Activated B cell treated with CpG ODN at 0.5 μM for 24 hours (primary cell): ENCODE measurements at places on chromosomes 2 and 18.

DNA sequence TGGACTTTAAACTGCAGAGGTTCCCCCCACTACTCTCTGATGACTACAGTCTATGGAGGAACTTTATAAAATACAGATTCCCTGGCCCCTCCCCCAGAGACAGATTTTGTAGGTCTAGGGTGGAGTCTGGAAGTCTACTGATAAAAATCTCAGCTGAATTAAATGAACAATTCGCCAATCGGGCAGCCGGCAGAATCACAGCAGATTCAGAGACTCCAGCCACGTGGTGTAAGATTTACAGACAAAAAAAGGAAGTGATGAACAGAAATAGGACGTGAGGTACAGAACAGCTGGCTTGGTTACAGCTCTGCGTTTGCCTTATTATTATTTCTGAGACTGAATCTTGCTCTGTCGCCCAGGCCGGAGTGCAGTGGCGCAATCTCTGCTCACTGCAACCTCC is 21.4 kb upstream of the MTA3 start:
- DNase-seq = no peak

DNA sequence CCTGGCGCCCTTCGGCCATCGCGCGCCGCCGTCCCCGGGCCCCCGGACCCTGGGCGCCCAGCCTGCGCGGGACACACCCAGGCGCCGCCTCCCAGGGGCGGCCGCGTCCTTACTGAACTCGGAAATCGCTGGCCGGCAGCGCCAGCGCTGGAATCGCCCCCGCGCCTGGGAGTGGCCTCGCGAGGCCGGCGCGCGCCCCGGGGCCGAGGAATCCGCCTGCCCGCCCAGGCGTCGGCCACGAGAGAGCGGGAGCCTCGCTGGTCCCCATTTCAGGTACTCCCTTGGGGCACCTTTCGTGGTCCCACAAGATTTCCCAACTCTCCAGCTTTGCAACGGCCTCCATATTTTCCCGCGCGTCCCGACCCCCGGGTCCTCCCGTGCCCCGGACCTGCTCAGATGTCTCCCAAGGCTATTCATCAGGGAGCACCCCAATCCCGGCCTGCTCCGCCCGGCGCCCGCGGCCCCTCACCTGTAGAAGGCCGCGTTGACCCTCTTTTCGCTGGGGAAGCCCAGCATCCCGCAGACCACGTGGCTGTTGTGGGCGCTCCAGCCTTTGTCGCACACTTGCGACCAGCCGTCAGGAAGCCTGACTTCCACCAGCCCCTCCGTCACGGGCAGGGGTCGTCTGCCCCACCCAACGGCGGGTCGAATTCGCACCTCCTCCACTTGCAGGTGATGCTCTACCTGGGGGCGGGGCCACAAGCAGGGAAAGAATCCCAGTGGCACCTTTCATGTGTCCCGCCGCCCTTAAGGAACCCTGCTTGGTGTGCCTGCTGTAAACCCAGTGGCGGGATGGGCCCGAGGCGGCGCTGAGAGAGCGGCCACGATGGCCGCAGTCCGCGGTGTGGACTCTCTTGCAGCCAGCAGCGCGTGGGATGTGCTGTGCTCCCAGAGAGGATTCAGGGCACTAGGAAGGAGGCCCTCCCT is 4.6 kb downstream of the LOXL3 start:
- DNase-seq = no peak

- DNase-seq = no peak
These were observed 55.6 kb upstream of the RBM44 start for GRCh38 chr2:237743024-237743423.

- no peak for DNase-seq
These were observed 32.3 kb downstream of the ST6GAL2 start for GRCh38 chr2:106853631-106854030.

GRCh38 chr18:63963615-63964256 is 6.1 kb upstream of the SERPINB8 start:
- no peak for DNase-seq

- no peak for DNase-seq
These were observed 443.9 kb downstream of the PID1 start for GRCh38 chr2:228827056-228827700.

- DNase-seq = no peak
These were observed 635 bp downstream of the SLC3A1 start for GRCh38 chr2:44275927-44276303.

GRCh38 chr18:6748241-6748640 is 18.7 kb downstream of the ARHGAP28 start:
- no peak for DNase-seq

DNA sequence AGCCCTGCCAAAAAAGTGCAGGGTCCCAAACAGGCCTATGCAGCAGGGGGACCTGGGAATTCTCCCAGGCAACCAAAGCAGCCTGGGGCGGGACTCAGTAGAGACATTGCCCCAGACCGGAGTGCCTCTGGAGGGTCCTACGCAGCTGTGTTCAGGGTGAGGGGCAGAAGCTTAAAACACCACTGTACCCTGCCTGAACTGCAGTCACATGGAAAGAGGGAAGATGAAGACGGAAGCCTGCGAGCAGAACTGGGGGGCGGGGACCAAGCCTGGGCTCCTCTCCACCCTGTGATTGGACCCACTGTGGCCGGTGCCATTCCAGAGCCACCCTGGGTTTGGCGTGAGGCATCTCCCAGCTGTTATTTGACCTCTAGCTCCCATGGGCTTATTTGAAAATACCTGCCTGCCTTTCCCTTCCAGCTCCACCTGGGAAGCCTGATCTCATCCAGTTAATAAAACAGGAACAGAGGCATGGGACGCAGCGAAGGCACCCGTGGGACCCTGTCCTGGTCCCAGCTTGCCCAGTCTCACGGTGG is 183.1 kb downstream of the SMAD2 start:
- no peak for DNase-seq

GRCh38 chr2:189628817-189629530 is 32.3 kb upstream of the ASNSD1 start:
- no peak for DNase-seq

GRCh38 chr2:151085181-151085611 is 176.5 kb downstream of the RBM43 start:
- no peak for DNase-seq

DNA sequence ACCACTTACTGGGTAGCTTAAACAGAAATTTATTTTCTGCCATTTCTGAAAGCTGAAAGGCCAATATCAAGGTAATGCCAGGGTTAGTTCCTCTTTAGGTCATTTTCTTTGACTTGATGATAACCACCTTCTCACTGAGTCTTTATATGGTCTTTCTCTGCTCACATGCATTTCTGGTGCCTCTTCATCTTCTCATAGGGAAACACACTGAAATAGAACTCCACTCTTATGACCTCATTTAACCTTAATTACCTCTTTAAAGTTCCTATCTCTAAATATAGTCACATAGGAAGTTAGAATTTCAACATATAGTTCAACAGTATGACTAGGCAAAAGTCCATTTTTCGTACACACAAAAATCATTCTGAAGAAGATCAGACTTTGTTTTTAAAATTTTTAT is 616.8 kb upstream of the VRK2 start:
- no peak for DNase-seq

DNA sequence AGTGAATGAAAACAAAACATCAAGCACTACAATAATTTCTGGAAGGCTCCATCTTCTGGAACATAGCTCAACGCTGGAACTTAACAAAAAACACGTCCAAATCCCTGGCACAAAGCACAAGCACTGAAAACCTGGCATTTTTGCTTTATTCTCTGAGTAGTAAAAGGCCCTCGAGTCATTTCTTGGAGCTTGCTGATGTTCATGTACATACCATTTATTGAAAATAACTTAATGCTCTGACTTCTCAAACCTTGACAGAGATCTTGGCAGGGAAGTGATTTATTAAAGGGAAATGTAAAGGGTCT is 76.5 kb upstream of the STK17B start:
- DNase-seq = no peak

DNA sequence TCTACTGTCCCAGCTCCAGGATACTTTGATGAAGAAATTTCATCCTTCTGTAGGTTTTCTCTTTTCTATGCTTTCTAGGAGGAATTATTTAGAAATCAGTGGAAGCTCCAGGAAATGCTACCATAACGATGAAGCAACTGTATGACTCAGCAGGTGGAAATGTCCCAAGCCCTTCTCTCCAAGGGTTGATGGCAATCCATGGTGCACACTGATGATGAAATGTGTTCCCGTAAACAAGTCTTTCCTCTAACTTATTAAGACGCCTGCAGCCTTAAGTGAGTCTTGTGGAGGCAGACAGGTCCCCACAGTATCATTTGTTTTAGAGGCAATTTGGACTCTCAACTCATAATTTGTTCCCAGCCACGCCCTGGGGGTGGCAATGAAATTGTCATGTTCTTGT is 777.6 kb upstream of the SOX11 start:
- DNase-seq = no peak

GRCh38 chr2:69386360-69386759 is 667 bp downstream of the GFPT1 start:
- DNase-seq = no peak

GRCh38 chr2:68784915-68785314 is 50.3 kb downstream of the ARHGAP25 start:
- no peak for DNase-seq

DNA sequence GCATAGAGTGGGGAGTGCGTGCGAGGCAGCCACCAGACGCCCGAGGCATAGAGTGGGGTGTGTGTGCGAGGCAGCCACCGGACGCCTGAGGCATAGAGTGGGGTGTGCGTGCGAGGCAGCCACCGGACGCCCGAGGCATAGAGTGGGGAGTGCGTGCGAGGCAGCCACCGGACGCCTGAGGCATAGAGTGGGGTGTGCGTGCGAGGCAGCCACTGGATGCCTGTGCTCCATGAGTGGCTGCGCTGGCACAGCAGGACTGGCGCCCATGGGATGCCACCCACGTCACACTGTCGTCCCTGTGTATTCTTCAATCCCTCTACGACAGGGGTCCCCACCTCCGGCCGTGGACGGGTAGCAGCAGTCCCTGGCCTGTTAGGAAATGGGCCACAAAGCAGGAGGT is 221.9 kb downstream of the HDAC4 start:
- DNase-seq = no peak

- no peak for DNase-seq
These were observed 28.2 kb downstream of the UBE2F start for GRCh38 chr2:237995036-237995435.

GRCh38 chr2:143503280-143503679 is 374.1 kb downstream of the ARHGAP15 start:
- DNase-seq = no peak

DNA sequence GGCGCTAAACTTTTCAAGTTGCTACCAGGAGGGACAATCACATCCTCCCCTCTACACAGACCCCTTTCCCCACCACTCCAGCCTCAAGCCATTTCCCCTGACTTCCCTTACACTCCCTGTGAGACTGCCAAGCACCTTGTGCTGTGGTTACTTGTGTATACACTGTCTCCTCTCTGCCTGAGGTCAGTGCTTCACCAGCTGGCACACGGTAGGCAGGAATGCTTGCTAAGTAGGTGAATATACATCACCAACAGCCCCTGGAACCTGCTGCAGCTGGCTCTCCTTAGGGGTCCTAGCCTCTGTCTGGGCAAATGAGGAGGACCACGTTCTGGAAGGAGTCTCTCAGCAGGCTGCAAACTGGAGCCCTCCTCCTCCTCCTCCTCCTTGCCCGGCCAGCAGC is 38.3 kb upstream of the ACAA2 start:
- DNase-seq = no peak

GRCh38 chr18:71304856-71305255 is 1016.0 kb downstream of the SOCS6 start:
- no peak for DNase-seq

DNA sequence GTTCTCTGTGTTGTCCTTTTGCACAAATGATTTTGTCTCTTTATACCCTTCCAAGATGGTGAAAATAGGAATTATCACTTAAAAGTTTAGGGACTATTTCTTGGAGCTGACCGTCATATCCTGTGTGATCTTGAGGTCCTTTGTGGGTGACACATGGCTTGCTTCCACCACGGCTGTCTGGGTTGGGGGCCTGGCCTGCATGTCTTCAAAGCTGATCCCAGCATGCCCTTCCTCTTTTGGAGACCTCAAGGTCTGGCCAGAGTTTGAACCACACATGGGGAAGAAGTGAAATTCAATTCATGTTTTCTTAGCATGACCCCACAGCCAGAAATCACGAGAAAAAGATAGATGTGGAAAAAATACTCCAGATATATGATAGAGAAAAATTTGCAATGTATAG is 14.0 kb downstream of the SFTPB start:
- DNase-seq = no peak

GRCh38 chr2:10613263-10613662 is 76.5 kb downstream of the NOL10 start:
- no peak for DNase-seq

- no peak for DNase-seq
These were observed 84.3 kb downstream of the ACOXL start for GRCh38 chr2:110816404-110817365.

- DNase-seq = no peak
These were observed 146.1 kb downstream of the HAUS1 start for GRCh38 chr18:46250084-46250811.

DNA sequence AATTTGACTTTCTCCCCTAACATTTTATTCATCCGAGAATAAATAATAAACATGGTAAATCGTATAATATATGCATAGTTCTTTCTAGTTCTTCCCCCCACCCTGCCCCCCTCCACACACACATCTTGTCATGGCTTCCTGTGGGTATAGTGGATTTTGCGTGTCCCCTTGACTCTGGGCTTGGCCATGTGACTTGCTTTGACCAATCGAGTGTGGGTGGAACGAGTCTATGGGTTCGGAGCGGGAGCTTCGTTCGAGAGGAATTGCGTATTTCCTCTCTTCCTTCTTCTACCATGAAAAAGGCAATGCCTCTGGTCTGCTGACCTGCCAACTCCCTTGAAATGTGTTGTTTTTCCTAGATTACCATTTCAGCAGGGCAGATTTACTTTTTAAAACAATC is 175.2 kb downstream of the LTBP1 start:
- DNase-seq = no peak

GRCh38 chr2:169002161-169002738 is 28.9 kb downstream of the ABCB11 start:
- DNase-seq = no peak

- DNase-seq = no peak
These were observed 104.2 kb downstream of the CCDC85A start for GRCh38 chr2:56287974-56288373.

GRCh38 chr18:35777039-35777438 is 195.4 kb upstream of the RMP24 start:
- no peak for DNase-seq

GRCh38 chr2:100653449-100654035 is 90.7 kb downstream of the PDCL3 start:
- no peak for DNase-seq

DNA sequence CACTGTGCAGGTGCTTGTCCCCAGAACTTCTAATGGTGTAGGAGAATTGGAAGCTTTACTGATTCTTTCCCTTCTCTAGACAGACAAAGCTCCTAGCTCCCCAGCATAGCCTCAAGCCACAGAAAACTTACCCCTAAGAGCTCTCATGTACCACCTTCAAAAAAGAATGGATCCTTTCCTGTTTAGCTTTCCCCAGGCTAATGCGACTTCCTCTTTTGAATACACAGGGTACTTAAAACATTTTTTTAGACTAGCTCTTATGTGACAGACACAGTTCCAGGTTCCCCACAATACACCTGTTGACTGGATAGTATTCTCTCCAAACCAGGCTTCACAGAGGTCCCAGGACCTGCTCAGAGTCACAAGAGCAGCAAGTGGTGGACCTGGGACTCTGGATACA is 8.3 kb downstream of the CTAGE1 start:
- DNase-seq = no peak
